ENCODE measurements at places on chromosomes 7 and 10.

GRCh38 chr10:29628311-29628710, 6.5 kb downstream of the SVIL start:
- H3K27me3 ChIP-seq = no peaks in the 10 kb centered on the region
- H3K4me1 ChIP-seq = peaks cover 14% of the 10 kb centered on the region
- H3K27ac ChIP-seq = no peak overlapping the region
- peaks cover 3% of the 10 kb centered on the region for H3K36me3 ChIP-seq
- no peak for DNase-seq
- no peak overlapping the region for H3K4me3 ChIP-seq

- peaks cover 25% of the 10 kb centered on the region for H3K4me1 ChIP-seq
- H3K4me3 ChIP-seq = no peak overlapping the region
- H3K27me3 ChIP-seq = peaks cover 8% of the 10 kb centered on the region
- peak; percentile 82 for DNase-seq
- no peaks in the 10 kb centered on the region for H3K36me3 ChIP-seq
Measured at GRCh38 chr7:28858206-28858605, 99.9 kb downstream of the TRIL start.

DNA sequence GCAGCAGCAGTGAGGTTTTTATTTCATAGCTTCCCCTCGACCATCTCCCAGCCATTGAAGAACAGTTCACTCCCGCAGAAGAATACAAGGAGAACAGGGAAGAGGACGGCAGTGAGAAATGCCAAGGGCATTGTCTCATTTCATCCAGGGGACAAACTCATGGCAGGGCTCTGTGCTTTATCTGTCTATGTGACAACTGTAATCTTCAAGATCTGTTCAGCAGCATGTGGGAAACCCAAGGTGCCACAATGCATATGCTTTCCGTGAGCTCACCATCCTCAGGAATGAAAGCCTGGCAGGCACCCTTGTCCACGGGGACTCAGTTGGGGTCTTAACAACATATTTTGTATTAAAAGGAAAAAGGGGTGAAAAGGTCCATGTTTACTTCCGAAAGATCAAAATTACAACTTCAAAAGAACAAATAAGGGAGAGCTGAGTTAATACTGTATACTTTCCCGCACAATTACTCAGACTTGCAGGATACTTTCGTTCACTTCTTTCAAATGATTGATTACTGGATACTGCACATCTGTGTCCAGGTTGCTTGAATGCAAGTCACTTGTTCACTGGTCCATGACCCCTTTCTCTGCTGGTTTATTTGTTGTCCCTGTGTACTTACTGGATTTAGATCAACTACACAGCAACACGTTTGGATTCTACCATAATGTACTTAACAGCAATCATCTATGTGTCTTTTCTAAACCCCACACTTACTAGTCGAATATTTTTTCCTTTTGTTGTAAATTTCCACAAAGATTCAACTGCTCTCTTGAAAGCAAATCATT, 90.1 kb upstream of the ATP6V0A4 start:
- H3K36me3 ChIP-seq = no peaks in the 10 kb centered on the region
- H3K4me1 ChIP-seq = peaks cover 20% of the 10 kb centered on the region
- no peak overlapping the region for H3K4me3 ChIP-seq
- DNase-seq = no peak

DNA sequence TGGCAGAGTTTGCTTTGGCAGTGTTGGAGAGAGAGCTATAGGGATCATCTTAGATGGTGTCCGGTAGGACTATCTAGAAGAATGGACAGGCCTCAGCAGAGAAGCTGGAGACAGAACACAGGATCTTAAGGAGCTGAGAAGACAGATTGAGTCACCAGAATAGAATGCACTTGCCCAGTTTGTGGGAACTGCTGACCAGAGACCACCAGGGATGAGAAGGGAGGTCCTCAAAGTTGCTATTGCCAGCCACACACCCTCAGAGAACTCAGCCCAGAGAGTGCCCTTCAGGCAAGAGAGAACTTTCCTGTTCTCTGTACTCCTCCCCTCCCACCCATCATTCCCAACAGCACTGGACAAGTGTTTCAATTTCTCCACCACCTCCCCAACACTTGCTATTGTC, 25.3 kb upstream of the GALNT11 start:
- no peaks in the 10 kb centered on the region for H3K4me1 ChIP-seq
- DNase-seq = no peak
- no peak overlapping the region for H3K4me3 ChIP-seq

DNA sequence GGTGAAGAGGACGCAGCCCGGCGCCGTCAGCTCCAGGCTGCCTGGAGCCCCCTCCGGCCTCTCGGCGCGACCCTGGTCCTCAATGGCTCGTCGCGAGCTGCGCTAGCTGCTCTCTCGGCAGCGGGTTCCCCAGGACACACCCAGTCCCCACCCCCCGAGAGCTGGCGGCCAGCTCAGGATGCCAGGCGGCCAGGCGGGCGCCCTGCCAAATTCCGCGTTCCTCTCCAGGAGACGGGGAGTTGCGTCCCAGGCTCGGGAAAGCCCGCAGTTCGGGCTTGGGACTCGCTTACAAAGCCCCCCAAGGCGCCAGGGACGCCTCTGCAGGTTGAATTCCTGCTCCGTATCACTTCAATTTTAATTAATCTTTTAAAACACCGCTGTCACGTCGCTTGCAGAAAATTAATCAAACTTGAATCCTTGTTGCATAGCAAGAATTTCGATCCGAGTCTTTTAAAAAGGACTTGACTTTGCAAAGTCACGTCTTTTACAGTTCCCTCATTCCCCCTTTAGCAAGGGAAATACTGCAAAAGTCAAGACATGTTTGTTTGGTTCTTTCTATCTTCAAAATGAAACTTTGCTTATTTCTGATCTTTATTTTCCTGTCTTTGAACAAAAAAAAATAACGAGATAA, 28.2 kb downstream of the SKIDA1 start:
- DNase-seq = peak; percentile 63
- H3K36me3 ChIP-seq = no peaks in the 10 kb centered on the region
- peaks cover 3% of the 10 kb centered on the region for H3K27me3 ChIP-seq
- peaks cover 3% of the 10 kb centered on the region for H3K4me1 ChIP-seq
- no peak overlapping the region for H3K27ac ChIP-seq
- H3K4me3 ChIP-seq = peak overlapping the region; percentile 84

- no peak for DNase-seq
- peaks cover 16% of the 10 kb centered on the region for H3K4me1 ChIP-seq
- H3K27ac ChIP-seq = peak overlapping the region; percentile 74
- no peaks in the 10 kb centered on the region for H3K36me3 ChIP-seq
- H3K27me3 ChIP-seq = no peaks in the 10 kb centered on the region
- peak overlapping the region; percentile 21 for H3K4me3 ChIP-seq
Measured at GRCh38 chr10:125124115-125124487, 36.3 kb downstream of the CTBP2 start.

DNA sequence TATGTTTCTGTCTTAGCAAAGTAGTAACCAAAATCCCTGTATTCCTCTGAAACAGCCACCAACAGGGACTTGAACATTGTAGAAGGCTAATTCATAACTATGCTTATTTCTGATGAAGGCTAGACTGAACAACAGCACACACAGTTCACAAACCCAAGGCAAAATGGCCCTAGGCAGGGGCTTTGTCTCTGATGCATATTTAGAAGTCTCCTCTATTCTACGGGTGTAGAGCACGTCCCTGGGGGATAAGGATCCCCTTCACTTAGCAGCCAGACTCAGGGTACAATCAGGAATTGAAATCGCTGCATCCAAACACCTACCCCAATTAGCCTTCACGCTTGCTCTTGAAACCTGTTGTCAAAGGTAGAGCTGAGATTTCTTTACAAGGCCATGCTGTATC, 45.5 kb downstream of the FGFR2 start:
- no peak overlapping the region for H3K27ac ChIP-seq
- no peak overlapping the region for H3K4me3 ChIP-seq
- no peaks in the 10 kb centered on the region for H3K4me1 ChIP-seq
- no peak for DNase-seq
- H3K36me3 ChIP-seq = no peaks in the 10 kb centered on the region

DNA sequence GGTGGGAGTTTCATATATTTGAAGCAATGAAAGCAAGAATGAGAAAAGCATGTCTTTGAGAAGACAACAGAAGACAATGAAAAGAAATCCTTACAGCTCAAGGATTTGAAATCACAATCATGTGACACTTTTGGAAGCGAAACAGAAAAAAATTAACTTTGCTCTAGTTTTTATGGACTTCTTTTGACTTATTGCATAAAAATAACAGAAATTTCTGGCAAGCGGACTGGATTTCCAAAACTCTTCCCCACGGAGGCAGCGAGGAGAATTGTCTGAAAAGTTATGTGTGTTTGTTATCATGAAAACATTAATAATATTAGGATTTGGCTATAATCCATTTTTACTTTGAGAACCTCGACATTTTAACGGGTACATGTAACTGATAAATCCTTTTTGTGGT, 223.3 kb downstream of the LRMDA start:
- no peak overlapping the region for H3K27ac ChIP-seq
- no peak for DNase-seq
- H3K27me3 ChIP-seq = peaks cover 15% of the 10 kb centered on the region
- peaks cover 9% of the 10 kb centered on the region for H3K4me1 ChIP-seq
- H3K36me3 ChIP-seq = no peaks in the 10 kb centered on the region
- H3K4me3 ChIP-seq = no peak overlapping the region

GRCh38 chr7:89002981-89003956, 207.7 kb upstream of the TEX47 start:
- H3K27ac ChIP-seq = no peak overlapping the region
- H3K4me3 ChIP-seq = no peak overlapping the region
- no peaks in the 10 kb centered on the region for H3K36me3 ChIP-seq
- H3K4me1 ChIP-seq = no peaks in the 10 kb centered on the region

Measured in astrocyte (in vitro differentiated cells and primary cell).